ENCODE measurements at places on chromosomes 6 and 20.
A peak's percentile ranks its signal among the peaks of the same experiment; 100 is the strongest.

- DNase-seq = no peak
Measured at GRCh38 chr6:22980446-22980845, 411.1 kb downstream of the HDGFL1 start.

DNA sequence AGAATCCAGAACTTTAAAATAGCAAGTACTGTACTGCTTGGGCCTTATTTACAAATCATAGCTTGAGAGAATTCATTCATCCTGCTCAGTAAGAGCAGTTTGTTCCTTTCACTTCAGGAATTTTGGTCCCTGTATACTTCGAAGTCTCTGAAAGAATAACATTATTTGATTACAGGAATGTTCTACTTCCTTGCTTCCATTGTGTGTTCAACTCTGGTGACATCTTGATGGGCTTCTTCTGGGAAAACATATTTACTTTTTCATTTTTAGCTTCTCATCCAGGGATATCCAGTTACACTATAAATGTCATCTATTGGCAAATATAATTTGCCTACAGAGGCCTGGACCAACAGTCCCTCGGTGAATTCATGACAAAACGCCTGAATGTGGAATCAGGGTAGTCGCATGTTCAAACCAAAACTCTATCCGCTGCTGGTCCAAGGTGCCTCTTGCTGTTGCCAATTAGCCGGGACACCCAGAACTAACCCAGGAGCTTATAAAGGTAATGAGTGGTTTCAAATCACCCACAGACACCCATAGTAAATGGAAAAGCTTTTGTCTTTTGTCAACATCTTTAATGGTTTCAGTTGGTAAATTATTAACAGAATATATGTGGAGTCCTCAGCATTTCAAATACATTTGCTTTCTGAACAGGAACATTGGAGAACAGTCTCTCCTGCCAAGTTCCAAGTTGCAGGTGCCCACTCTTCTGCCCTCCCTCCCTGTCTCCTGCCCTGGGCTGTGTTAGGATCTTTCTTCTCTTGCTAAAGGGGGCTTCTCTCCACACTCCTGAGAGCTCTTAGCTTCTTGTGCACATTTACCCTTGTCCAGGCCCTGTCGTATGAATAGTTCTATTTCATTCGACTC is 162.5 kb upstream of the CITED2 start:
- no peak for DNase-seq

GRCh38 chr6:157527471-157527907 is 146.5 kb downstream of the ZDHHC14 start:
- DNase-seq = no peak

GRCh38 chr6:129242546-129242945 is 359.6 kb downstream of the LAMA2 start:
- no peak for DNase-seq

DNA sequence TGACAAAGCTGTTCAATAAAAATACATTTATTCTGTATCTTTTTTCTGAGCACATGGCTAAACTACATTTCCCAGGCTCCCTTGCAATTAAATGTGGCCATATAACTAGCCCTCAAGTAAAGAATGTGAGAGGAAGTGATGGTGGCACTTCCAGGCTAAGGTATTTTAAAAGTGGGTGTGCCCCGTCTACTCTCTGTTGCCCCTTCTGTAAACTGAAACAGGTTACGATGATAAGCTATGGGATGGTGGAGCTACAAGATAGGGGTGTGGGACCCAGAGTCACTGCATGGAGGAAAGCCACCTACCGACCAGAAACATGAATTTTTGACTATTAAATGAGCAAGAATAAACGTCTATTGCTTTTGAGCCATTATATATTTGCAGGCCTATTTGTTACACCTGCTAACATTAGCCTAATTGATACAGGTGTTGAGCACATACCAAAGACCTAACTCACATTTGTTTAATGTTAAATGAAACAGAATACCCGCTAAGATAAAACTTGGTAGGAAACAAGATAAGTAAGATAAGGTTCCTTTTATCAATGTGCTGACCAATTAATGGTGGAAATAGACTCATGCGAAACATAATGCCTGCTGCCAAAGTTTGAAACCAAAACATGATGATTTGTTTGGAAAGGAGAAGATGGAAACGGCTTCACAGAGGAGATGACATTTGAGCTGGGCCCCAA is 3.1 kb downstream of the FYN start:
- DNase-seq = peak; percentile 63

GRCh38 chr20:64055893-64056638 is 6.6 kb upstream of the SOX18 start:
- no peak for DNase-seq

- DNase-seq = no peak
Measured at GRCh38 chr6:75098709-75099108, 107.1 kb downstream of the COL12A1 start.

GRCh38 chr20:9928955-9929354 is 90.1 kb upstream of the PAK5 start:
- no peak for DNase-seq

DNA sequence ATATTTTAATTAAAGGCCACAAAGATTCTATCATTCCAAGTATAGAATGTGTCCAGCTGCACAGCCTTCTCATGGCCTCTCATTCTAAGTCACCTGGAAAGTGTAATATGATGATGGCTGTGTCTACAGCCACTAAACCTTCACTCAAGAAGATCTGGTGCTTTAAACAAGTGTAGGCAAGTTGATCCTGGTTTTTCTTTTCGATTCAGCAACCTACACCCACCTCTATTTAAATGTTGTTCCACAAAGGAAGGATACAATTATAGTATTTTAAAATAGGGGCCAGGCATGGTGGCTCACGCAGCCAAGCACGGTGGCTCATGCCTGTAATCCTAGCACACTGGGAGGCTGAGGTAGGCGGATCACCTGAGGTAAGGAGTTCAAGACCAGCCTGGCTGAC is 25.5 kb upstream of the DST start:
- no peak for DNase-seq

Data from CD4-positive, alpha-beta T cell treated with Interleukin-21 for 1 hour (primary cell).